ENCODE measurements at places on chromosomes 5 and 9.

DNA sequence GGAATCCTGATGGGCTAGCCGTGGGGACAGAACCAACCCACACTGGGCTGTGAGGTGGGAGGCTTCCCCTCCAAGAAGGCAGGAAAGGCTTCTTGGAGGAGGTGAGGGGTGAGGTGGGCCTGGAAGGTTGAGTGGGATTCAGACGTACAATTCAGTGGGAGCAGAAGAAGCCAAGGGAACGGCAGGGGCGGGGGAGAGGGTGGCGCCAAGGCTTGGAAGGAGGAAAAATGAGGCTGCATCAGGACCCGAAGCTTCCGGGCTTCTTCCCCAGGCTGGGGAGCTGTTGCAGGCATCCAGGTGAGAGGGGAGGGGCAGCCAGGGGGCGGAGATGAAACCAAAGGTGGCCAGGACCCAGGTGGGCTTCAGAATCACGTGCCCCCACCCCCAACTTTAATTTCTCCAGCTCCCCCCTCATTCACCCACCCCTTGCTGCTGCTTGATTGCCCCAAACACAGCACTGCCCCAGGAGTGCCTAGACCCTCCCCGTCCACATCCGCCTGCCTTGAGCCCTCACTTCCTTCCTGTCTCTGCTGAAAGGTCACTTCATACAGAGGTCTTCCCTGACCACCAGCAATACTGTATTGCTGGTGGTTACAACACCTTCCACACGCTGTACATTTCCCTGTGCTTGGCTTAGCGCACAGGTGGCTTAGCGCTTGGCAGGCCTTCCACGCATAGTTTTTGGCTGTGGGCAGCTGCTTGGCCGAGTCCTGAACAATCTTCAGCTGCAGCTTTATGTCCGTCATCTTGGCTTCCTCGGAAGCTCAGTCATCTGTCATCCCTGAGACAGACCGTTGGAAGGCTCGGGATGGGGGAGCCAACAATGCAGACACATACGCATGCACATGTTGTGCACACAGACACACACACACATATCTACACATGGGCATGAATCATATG lies 193.5 kb downstream of the RGS3 start:
- DNase-seq, result no peak

GRCh38 chr5:94240596-94240992 lies 377.8 kb downstream of the KIAA0825 start:
- no peak for DNase-seq

- peak; percentile 61 for DNase-seq
Observed at GRCh38 chr9:84697509-84698114, 28.1 kb downstream of the NTRK2 start.

DNA sequence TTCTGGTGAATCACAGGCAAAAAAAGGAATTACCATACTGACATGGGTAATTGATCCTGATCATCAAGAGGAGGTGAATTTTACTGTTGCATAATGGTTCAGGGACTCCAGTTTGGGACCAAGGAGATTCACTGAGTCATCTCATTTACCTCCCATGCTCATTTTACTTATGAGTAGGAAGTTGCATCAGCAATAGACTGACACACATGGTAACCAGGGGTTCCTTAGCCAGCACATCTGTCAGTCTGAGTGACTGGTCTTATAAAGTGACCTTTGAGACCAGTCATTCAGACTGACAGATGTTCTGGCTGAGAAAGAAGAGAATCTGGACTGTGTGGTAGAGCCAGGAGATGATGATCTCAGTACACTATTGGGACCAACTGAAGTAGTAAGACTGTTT lies 384.6 kb upstream of the CD180 start:
- DNase-seq, result no peak

- DNase-seq, result no peak
Observed at GRCh38 chr5:8892926-8893325, 652.9 kb downstream of the SEMA5A start.

GRCh38 chr9:13484186-13484585 lies 204.7 kb upstream of the MPDZ start:
- DNase-seq, result no peak

Data from neuronal stem cell (in vitro differentiated cells).